ENCODE measurements at places on chromosomes 7 and 10. TPM values are rescaled to one million over a fixed set of nuclear protein-coding genes. Genes with fewer than 3 reads are reported as not detected.

GRCh38 chr7:7709291-7709690 is 9.1 kb downstream of the RPA3 start:
- no peak for DNase-seq

DNA sequence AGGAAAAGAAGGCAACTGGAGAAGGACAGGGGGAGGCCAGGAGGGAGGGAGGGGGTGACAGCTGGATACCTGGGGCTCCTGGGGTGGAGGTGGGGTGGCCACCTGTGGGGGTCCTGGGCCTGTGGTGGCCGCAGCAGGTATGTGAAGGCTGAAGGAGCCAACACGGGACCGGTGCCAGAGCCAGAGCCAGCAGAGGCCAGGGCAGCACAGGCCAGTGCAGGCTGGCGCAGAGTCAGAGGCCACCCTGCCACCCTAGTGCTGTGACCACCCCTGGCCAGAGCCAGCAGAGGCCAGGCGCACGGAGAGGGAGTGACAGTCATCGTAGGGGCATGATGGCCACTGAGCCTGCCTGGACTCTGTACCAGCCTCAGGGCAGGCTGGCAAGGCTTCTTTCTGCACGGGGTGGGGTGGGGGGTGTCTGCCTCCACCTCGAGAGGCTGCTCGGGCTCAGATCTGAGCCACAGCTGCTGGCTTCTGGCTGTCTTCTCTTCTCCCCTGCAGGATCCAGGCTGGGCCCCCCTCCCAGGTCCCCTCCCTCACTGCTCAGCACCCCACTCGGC is 28.8 kb downstream of the YKT6 start:
- no peak for DNase-seq

- no peak for DNase-seq
Observed at GRCh38 chr10:55098452-55098851, 297.4 kb upstream of the PCDH15 start.

DNA sequence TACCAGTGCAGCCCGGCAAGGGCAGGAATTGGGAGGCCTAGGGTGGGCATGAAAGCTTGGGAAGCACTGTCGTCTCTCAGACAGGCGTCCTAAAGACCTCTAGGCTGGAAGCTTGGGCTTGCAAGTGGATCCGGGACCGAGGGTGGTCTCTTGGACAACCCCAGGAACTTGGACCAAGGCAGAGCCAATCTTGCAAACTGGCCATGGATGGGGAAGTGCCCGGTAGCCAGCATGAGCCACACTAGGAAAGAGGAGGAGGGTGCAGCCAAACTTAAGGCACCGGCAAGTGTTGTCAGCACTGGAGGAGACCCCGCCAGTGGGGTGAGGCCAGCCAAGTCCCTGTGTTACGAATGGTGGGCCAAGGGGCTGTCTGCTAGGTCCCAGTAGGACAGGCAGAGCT is 8.5 kb downstream of the LRIT2 start:
- no peak for DNase-seq

DNA sequence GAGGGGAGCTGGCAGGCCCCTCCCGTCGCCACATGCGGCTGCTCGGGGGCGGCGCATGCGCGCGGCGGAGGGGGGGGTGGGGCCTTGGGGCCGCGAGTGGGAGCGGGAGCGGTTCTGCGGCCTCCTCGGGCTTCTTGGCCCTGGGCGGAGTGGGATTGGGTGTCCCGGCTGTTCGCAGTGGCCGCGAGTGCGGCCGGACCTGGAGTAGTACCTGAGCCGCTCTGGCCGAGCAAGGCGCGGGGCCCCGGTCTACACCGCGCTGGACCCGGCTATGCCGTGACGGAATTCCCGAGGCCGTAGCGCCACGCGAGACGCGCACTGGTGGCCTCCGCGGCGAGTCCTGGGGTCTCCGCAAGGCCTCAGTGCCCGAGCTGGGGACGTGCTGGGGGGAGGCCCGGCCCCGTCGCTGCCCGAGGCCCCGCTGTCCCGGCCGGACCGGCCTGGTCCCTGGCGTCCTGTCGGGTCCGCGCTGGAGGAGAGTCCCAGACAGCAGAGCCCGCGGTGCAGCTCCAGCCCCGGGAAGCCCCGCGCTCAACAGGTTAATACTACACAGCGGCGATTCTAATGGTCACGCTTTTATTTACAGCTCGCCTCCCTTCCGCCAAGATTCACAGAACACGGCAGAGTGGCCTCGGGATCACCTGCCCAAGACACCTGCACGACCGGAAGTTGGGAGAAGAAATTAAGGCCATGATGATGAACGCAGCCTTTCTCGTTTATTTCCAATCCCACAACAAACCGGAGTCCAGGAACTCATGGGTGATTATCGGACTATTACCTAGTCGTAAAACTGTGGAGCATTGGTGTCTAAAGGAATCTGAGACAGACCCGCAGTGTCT is 671 bp upstream of the PAXIP1 start:
- peak; percentile 90 for DNase-seq

DNA sequence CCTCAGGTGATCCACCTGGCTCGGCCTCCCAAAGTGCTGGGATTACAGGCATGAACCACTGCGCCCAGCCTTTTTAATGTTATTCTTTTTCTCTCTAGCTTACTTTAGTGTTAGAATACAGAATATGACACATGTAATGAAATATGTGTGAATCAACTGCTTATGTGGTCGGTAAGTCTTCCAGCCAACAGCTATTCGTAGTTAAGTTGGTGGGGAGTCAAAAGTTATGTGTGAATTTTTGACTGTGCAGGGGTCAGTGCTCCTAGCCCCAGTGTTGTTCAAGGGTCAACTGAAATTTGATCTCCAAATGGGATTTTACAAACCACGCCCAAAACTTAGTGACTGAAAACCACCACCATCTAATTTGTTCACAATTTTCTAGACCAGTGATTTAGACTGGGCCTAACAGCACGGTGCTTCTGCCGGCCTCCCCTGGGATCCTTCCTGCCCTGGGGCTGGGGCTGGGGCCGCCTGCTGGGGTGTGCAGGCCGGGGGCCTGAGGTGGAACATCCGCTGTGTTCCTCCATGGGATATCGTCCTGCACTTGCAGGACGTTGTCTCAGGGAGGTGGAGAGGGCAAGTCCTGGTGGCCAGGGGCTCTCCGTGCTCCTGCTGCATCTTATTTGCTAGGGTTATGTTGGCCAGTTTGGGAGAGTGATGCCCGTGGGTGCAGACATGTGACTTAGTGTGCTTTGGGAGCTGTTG is 24.5 kb upstream of the GRB10 start:
- DNase-seq, result no peak

SHTN1 gene
- total RNA-seq, result 2.4 TPM
